ENCODE measurements at places on chromosomes 7 and 10.

- no peak for DNase-seq
Measured at GRCh38 chr7:81120803-81121202, 202.0 kb upstream of the SEMA3C start.

DNA sequence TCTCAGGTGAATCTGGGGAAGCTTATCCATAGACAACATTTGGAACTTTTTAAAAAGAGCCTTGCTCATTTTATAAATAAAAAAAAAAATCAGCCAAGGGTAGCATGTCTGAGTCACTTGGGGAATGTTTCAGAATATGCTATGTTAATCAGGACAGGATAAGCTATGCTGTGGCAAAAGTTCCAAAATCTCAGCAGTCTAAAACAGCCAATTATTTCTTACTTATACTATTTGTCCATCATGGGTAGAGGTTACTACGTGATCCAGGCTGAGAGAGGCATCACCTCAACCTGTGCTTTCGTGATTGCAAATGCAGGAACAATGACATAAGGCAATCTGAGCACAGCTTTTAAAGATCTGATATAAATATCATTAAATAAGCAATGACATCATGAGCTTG is 6.5 kb downstream of the SLC13A1 start:
- DNase-seq, result no peak

DNA sequence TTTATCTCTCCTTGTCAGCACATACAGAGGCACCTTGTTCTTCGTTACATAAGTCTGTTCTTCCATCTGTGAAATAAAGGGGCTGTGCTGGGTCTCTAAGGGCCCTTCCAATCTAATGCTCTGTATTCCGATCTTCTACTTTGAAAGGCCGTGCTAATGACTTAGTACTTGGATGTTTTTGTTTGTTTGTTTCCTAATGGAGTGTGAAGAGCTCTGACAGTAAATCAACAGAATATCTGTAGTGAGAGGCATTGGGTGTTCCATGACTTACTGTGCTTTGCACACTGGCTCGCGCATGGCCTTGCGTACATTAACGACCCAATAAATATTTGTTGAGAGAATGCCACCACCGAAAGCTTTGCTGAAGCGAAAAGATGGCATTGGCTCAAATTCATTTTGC is 162.1 kb downstream of the CHN2 start:
- no peak for DNase-seq

DNA sequence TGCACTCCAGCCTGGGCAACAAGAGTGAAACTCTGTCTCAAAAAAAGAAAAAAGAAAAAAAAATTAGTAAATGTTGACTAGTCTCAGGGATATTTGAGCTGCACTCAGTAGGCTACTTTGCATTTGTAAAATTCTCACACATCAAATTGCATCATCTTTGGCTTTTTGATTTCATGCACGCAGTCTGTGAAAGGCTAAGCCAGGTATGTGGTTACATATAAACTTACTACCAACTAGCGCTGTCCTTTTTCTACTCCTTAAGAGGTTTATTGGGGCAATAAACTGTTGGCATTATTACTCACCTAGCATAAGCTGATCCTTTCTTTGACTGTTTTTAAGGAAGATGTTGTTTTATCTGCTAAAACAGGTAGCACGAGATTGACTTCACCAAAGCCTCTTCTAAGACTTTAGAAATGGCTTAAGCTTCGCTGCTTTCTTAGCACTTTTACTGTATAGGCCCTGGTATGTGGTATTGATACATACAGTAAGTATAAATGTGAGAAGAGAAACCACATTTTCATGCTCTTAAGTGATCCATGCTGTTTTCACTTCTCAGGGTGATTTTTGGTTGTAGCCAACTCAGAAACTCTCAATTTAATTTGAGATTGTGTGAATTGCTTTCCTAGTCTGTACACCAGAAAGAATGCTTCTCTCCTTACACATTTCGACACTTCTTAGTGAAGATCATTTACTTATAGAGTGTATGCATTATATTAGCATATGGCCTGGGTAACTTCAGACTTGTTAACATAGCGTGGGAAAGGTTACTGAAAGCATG is 323.9 kb downstream of the AUTS2 start:
- no peak for DNase-seq

DNA sequence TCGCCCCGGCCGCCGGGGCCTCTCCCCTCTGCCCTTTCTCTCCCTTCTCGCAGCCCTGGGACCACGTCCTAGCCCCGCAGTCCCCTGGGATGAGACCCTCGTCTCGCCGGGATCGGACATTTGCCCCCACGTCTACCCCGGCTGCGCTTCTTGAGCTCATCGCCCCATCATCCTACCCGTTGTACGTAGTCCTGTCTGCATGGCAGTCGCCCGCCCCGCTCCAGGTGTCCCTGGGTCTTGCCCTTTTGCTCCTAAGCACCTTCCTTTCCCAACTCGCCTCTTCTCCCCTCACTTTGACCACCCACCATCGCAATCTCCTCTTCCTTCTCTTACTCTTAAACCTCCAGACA is 582 bp downstream of the TPST1 start:
- DNase-seq, result no peak

All from SHP77 treated with DMSO at 0.1 percent for 48 hours (cell line).